Esophagus muscularis mucosa (tissue), 4 donors: ENCODE measurements at places on chromosomes 7 and 10. TPM values are rescaled to one million over a fixed set of nuclear protein-coding genes. Genes with fewer than 3 reads are reported as not detected.

The SPDYE16 gene
- total RNA-seq = 0.19 TPM

The PIK3CG gene
- 3.8 TPM for total RNA-seq

The DGKI gene
- total RNA-seq = 0.66 TPM

The NUTM2B gene
- total RNA-seq = 0.34 TPM

The DRGX gene
- total RNA-seq = not detected

The ASL gene
- total RNA-seq = 23.1 TPM

The ASB10 gene
- total RNA-seq = not detected

The PALD1 gene
- total RNA-seq = 14.6 TPM

- no peak for DNase-seq
- H3K4me1 ChIP-seq = no peaks in the 10 kb centered on the region
- no peak overlapping the region for H3K4me3 ChIP-seq
Measured at GRCh38 chr10:9362721-9363120, 1308.2 kb downstream of the GATA3 start.

DNA sequence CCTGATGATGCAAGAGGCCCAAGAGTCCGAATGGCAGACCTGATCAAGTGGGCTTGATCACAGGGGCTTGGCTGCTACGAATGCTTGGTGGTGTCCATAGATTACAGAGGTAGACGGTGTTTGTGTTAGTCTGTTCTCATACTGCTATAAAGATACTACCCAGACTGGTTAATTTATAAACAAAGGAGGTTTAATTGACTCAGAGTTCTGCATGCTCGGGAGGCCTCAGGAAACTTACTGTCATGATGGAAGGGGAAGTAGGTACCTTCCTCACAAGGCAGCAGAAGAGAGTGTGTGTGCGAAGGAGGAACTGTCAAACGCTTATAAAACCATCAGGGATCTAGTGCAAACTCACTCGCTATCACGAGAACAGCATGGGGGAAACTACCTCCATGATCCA lies 268.9 kb upstream of the KLF6 start:
- peaks cover 15% of the 10 kb centered on the region for H3K4me1 ChIP-seq
- no peaks in the 10 kb centered on the region for H3K27me3 ChIP-seq
- H3K27ac ChIP-seq = no peak overlapping the region
- no peak for DNase-seq
- no peaks in the 10 kb centered on the region for H3K36me3 ChIP-seq
- H3K4me3 ChIP-seq = no peak overlapping the region

- H3K27me3 ChIP-seq = no peaks in the 10 kb centered on the region
- H3K4me1 ChIP-seq = peaks cover 44% of the 10 kb centered on the region
- peak; percentile 91 for DNase-seq
- H3K27ac ChIP-seq = peak overlapping the region; percentile 87
- H3K4me3 ChIP-seq = peak overlapping the region; percentile 72
Measured at GRCh38 chr10:119030421-119031250, 1.1 kb downstream of the NANOS1 start.

DNA sequence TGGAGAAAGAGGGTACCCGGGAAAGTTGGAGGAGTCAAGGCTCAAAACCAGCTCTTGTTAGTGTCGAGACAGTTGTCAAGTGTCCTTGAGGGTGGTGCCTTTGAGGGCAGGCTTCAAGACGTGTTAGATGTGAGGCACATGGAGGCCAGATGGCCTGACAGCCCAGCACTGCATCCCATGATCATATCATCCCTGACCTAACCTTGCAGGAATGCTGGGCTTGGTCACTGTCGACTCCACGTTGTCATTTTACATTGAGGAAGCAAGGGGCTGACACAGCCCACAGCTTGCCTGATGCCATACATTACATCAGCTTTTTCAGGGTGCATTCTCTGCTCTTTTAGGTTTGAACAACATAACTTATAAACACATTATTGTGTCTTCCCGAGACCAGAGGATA lies 114.1 kb downstream of the ABCA13 start:
- no peaks in the 10 kb centered on the region for H3K27me3 ChIP-seq
- no peak overlapping the region for H3K4me3 ChIP-seq
- H3K4me1 ChIP-seq = no peaks in the 10 kb centered on the region
- H3K36me3 ChIP-seq = no peaks in the 10 kb centered on the region

GRCh38 chr10:10007957-10008356 lies 1009.7 kb upstream of the CELF2 start:
- no peaks in the 10 kb centered on the region for H3K27me3 ChIP-seq
- no peak overlapping the region for H3K4me3 ChIP-seq
- H3K36me3 ChIP-seq = no peaks in the 10 kb centered on the region
- H3K27ac ChIP-seq = no peak overlapping the region

GRCh38 chr10:107144490-107144889 lies 20.0 kb downstream of the SORCS1 start:
- H3K27ac ChIP-seq = no peak overlapping the region
- H3K4me3 ChIP-seq = no peak overlapping the region
- H3K36me3 ChIP-seq = no peaks in the 10 kb centered on the region
- no peaks in the 10 kb centered on the region for H3K27me3 ChIP-seq
- no peak for DNase-seq

DNA sequence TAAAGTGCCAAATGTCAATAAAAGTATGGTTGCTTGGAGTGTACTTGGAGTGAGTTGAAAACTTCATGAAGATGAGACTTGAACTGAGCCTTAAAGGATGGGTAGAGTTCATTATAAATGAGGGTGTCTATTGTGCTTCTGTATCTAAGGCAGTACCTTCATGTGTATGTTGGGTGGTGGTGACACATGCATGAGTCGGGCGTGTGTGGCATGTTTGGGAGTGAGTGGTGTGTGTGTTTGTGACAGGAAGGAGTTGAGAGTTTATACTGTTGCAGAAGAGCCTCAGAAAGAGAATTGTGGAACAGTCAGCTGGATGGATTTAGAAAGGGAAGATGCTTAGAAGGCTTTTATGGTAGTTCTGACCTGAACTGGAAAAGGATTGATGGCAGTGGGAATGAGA lies 6.0 kb upstream of the ZRANB1 start:
- H3K27me3 ChIP-seq = no peaks in the 10 kb centered on the region
- H3K27ac ChIP-seq = no peak overlapping the region
- H3K4me1 ChIP-seq = peaks cover 23% of the 10 kb centered on the region
- H3K36me3 ChIP-seq = no peaks in the 10 kb centered on the region

DNA sequence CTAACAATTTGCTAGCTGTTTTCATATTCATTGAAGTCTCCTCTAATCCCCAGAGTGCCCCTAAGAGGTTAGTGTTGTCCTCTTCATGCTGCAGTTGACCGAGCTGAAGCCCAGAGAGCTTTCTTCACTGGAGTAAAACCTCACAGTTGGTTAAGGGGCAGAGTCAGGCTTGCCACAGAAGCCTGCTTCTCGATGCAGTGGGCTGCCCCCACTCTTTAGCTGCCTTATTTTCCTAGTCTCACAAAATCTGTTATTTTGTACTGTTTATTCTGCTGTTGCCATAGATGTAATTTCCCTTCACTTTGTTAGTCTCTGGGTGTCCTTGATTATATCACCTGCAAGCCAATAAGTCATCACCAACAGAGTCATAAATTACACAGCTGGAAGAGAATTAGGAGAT lies 56.3 kb upstream of the ZPBP start:
- no peaks in the 10 kb centered on the region for H3K36me3 ChIP-seq
- no peak overlapping the region for H3K27ac ChIP-seq
- no peaks in the 10 kb centered on the region for H3K27me3 ChIP-seq
- H3K4me3 ChIP-seq = no peak overlapping the region
- DNase-seq = no peak

GRCh38 chr10:72728462-72728861 lies 36.5 kb downstream of the MCU start:
- no peaks in the 10 kb centered on the region for H3K27me3 ChIP-seq
- H3K27ac ChIP-seq = no peak overlapping the region
- H3K4me1 ChIP-seq = peaks cover 11% of the 10 kb centered on the region
- H3K36me3 ChIP-seq = no peaks in the 10 kb centered on the region

DNA sequence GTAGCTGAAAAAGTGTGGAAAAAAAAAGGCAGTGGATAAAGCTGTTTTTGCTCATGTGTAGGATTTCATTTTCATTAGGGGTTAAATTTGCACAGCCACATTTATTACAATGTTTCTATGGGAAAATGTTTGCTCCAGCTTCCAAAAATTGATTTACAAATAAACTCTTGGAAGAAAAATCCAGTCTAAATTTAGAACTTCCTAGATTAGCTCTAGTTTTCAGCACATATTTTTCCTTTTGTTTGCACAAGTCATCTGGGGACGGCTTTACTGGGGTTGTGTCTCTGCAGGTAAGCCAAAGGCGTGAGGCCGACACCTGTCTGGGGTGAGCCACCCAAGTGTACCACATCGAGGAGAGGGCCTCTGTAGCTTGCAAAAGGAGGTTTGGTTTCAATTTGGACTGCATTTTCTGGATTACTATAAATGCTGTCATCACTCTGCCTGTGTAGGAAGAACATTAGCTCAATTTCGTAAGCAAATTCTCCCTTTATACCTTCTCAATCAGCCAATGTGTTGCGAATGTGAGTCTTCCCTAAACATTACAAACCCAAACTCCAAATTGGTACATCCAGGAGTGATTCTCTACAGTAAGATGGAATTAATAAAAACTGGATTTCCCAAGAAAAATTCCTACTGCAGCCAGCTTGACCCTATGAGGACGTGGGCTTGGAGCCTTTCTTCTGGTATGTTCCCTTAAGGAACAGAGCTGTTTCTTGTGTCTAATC lies 89.5 kb upstream of the ZNF438 start:
- H3K27ac ChIP-seq = peak overlapping the region; percentile 27
- no peaks in the 10 kb centered on the region for H3K27me3 ChIP-seq
- H3K4me3 ChIP-seq = no peak overlapping the region
- DNase-seq = no peak
- no peaks in the 10 kb centered on the region for H3K4me1 ChIP-seq

GRCh38 chr7:158068853-158069252 lies 518.8 kb downstream of the PTPRN2 start:
- no peak overlapping the region for H3K4me3 ChIP-seq
- H3K27ac ChIP-seq = no peak overlapping the region
- H3K27me3 ChIP-seq = no peaks in the 10 kb centered on the region
- H3K36me3 ChIP-seq = no peaks in the 10 kb centered on the region

- no peak overlapping the region for H3K4me3 ChIP-seq
- no peak for DNase-seq
- peaks cover 50% of the 10 kb centered on the region for H3K27me3 ChIP-seq
Measured at GRCh38 chr10:122558452-122558851, 2.1 kb upstream of the DMBT1 start.

DNA sequence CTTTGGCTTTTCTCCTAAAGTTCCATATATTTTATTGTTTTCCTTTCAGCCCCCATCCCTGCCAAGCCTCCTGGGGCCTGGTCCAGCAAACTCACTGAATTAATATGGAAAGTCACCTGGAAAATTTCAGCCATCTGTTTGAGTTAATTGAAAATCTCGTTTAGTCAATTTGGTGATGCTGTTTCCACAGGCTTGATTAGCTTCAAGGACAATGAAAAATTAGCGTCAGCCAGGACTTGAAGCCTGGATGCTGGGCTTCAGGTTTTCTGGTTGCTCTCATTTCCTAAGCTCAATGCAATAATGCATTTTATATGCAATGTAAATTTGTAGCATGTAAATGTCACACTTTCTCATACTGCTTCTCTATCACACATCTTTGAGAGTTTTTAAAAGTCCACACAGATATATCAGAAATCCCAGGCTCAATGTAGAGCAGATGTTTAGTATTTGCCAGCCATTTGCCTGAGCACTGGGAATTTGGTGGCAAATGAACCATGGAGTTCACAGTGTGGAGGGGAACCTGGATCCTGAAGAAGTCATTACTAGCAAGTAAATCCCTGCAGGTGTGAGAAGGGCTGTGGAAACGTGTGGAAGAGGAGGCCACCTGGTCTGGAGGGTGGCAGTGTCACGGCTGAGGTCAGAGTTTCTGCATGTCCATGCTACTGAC lies 228.5 kb downstream of the PAXIP1 start:
- no peaks in the 10 kb centered on the region for H3K4me1 ChIP-seq
- no peaks in the 10 kb centered on the region for H3K27me3 ChIP-seq
- H3K27ac ChIP-seq = no peak overlapping the region
- H3K4me3 ChIP-seq = no peak overlapping the region
- no peak for DNase-seq

DNA sequence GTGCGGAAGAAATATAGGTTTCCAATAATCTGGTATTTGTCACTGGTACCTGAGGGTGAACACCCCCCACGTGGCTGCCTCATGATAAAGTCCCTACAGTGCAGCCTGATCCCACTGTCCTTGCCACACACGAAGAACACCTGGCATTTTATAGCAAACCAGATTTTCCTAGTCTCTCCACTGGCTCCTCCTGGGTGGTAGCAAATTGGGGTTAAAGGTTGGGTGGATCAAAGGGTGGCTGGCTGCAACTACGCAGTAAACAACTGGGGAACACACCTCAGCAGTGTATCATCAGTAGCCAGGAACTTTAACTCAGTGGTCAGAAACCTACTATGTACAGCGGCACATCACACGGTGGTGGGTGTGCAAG lies 10.3 kb downstream of the SEPHS1 start:
- no peaks in the 10 kb centered on the region for H3K27me3 ChIP-seq
- no peak overlapping the region for H3K4me3 ChIP-seq
- peaks cover 33% of the 10 kb centered on the region for H3K36me3 ChIP-seq
- H3K4me1 ChIP-seq = peaks cover 37% of the 10 kb centered on the region

DNA sequence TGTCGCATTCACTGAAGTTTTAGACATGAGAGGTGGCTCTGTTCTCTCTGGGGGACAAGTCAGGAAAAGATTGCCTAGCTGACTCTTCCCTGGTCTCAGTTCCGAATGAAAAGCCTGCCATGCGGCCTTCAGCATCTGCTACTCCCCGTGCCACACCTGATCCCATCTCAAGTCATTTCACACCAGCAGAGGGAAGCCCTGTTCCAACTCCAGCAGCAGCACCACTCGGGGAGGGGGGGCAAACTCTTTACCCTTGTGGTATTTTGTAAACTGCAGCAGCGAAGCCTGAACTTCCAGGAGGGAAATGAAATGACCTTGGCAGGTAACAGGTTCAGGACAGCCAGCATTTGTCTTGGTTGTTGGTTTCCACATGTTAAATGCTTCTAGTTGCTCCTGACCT lies 13.8 kb downstream of the LRRC4 start:
- no peaks in the 10 kb centered on the region for H3K36me3 ChIP-seq
- H3K27ac ChIP-seq = no peak overlapping the region
- H3K27me3 ChIP-seq = no peaks in the 10 kb centered on the region
- no peak for DNase-seq
- H3K4me1 ChIP-seq = peaks cover 17% of the 10 kb centered on the region

DNA sequence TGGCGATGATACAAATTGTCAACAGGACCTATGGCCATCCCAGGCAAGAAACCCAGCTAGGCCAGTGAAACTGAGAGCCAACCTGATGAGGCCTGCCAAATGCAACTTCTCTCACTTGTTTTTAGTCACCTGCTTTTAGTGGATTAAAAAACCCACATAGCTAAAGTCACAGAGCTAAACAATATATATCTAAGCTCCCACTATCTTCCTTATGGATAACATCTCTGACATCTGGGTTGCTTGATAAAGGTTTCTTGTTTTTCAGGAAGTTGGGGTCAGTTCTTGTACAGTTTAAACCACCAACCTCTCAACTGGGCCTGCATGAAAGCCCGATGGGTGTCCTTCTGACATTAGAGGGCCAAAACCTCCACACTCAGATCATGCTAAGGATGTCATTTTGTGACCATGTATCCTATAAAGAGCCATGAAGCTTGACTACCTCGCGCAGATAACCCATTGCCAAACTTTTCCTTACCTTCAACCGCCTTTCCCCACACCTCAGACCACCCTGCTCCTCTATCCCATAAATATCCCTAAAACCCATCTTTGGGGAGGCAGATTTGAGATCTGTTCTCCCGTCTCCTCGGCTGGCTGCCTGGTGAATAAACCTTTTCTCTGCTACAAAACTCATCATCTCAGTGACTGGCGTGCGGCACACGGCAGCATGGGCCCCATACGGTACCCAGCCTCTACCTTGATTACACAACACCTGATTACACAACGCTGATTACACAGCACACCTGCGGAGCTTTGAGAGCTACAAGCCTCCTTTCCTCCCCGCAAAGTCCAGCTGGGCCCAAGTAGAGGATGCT lies 797 bp upstream of the STMP1 start:
- H3K27ac ChIP-seq = peak overlapping the region; percentile 97
- no peaks in the 10 kb centered on the region for H3K27me3 ChIP-seq
- peaks cover 4% of the 10 kb centered on the region for H3K36me3 ChIP-seq
- DNase-seq = no peak
